ENCODE measurements at places on chromosomes 7 and 10. TPM values are rescaled to one million over a fixed set of nuclear protein-coding genes. Genes with fewer than 3 reads are reported as not detected.

- H3K27me3 ChIP-seq = no peaks in the 10 kb centered on the region
- DNase-seq = no peak
- H3K27ac ChIP-seq = no peak overlapping the region
- no peak overlapping the region for H3K4me3 ChIP-seq
These were observed 58.1 kb downstream of the FHIP2A start for GRCh38 chr10:114879541-114880158.

DNA sequence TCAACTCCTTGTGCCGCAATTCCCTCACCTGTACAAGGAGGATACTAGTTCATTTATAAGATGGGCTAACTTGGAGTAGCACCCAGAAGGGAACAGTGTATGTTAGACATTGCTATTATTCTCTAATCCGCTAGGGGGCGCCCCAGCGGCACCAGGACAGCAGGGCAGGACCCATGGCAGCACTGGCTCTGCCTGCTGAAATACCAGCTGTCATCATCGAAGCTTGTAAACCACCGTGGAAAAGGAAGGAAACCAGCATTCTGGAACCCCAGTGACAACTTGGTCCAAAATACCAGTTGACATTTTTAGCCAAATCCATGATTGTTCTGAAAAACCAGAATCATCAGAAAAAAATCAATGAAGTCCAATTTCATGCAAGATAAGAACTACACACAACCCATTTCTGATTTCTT lies 134.4 kb downstream of the ITGA8 start:
- DNase-seq = no peak
- H3K27me3 ChIP-seq = no peaks in the 10 kb centered on the region

DNA sequence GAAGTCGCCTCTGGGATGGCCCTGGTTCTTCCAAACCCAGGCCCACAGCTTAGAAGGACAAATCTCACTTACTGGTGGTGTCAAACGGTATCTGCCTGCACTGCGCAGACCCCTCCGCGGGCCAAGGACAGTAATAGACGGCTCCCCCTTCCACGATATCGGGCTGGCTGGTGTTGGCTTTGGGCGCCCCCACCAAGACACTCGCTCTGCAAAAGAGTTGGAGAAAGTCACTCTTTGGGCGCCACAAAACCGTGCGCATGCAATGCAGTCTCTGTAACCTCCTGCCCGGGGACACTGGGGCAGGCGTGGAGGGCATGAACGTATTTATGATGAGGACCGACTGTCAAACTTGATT lies 1.1 kb downstream of the ITGA8 start:
- H3K4me1 ChIP-seq = peaks cover 25% of the 10 kb centered on the region
- no peaks in the 10 kb centered on the region for H3K36me3 ChIP-seq
- H3K4me3 ChIP-seq = peak overlapping the region; percentile 63
- no peaks in the 10 kb centered on the region for H3K27me3 ChIP-seq

DNA sequence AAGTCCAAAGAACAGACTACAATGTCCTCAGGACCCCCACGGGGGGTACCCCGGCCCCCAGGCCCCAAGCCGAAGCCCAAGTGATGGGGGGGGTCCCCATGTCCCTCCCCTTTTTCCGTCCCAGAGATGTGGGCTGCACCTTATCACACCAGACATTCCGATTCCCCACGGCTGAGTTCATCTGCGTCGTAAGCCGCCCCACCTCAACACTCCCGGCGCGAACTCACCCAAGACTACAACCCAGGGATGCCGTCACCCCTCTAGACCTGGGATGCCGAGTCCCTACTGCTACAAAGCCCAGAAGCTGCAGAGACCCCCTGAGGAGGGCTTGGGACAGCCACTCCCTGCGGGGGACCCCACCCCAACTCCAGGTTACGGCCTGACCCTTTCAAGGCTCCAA lies 14.5 kb downstream of the PDGFA start:
- peaks cover 31% of the 10 kb centered on the region for H3K4me1 ChIP-seq
- no peak overlapping the region for H3K4me3 ChIP-seq
- H3K27ac ChIP-seq = peak overlapping the region; percentile 35
- peaks cover 90% of the 10 kb centered on the region for H3K36me3 ChIP-seq
- DNase-seq = no peak

- H3K27ac ChIP-seq = no peak overlapping the region
- H3K27me3 ChIP-seq = no peaks in the 10 kb centered on the region
- DNase-seq = no peak
- H3K36me3 ChIP-seq = no peaks in the 10 kb centered on the region
- H3K4me3 ChIP-seq = no peak overlapping the region
These were observed 48.0 kb downstream of the CUX1 start for GRCh38 chr7:101865455-101865854.

DNA sequence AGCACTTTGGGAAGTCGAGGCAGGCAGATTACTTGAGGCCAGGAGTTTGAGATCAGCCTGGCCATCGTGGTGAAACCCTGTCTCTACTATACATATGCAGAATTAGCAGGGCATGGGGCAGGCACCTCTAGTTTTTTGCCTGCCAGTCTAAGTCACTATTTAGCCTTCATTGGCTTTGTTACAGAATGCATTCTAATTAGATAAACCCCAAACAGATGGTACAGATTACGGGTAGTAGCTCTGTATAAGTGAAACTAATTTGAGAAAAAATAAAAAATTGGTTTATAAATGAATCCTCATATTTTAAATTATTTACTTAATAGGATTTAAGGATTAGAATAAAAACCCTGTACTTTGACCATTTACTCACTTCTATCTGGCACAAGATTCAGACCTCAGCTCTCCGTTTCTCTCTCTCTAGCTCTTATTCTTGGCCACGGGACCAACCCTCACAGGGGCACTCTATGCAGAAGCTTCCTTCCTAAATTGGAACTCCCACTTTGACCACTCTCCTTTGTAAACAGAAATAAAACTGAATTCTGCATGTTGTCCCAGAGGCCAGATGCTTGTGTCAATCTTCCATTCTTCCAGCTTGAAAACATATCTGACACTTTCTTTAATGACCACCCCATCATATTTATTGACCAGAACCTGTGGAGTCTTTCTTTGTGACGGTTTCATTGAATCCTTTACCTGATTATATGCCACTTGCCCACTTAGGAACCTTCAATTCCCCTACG lies 26.8 kb downstream of the BET1 start:
- no peak overlapping the region for H3K27ac ChIP-seq
- H3K4me1 ChIP-seq = no peaks in the 10 kb centered on the region
- no peak for DNase-seq
- no peak overlapping the region for H3K4me3 ChIP-seq

DNA sequence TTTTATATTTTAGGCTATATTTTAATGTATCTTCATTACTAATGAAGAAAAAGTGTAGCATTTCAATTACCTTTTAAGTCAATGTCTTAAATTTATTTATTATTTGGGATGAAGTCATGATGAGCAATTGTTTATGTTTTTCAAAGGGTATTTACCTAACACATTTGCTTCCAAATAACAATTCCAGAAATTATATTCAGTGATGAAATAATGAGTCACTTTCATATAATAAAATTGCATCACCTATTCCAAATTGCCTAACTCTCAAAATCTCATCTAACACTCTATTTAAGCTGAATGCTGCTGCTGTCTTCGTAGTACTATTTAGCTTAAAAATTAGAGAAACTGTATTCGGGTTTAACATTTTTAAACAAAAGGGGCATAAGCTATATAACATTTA lies 97.7 kb downstream of the PRKG1 start:
- no peaks in the 10 kb centered on the region for H3K36me3 ChIP-seq
- H3K27me3 ChIP-seq = no peaks in the 10 kb centered on the region
- H3K4me1 ChIP-seq = no peaks in the 10 kb centered on the region
- H3K27ac ChIP-seq = no peak overlapping the region
- DNase-seq = no peak

GRCh38 chr7:18792871-18793595 lies 297.5 kb downstream of the HDAC9 start:
- no peak overlapping the region for H3K4me3 ChIP-seq
- no peaks in the 10 kb centered on the region for H3K27me3 ChIP-seq
- no peak for DNase-seq
- peak overlapping the region; percentile 67 for H3K27ac ChIP-seq
- no peaks in the 10 kb centered on the region for H3K4me1 ChIP-seq

DNA sequence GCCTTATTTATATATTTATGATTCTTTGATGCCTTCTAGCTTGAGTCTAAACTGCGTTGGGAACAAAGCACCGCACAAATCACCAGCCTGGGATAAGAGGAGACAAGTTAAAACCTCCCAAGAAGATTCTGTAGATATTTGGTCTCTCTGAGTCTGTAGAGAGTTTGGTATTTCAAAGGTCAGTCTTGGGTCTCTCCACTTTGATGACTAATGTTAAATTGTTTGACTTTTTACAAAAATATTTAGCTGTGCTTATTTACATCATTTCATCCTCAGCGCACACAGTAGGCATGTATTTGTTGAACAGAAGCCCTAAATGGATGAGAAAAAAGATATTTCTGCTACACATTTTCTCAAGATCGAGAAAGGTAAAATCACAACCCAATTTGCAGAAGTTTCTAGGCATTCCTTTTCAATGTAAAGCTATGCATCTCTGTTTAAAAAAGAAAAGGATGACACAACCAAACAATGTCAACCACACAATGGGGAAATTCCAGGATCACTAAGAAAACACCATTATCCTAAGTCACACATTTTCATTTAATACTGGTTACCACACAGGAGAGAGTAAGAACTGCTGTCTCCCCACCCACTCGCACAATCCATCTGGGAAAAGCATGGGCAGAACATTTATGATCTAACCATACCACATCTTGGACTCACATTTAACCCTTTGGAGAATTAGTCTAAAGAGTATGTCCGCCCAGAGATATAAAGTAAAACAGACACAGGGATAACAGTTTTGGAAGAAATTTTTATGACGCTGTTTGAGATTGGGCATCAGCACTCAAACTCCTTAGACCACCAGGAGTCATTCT lies 4.4 kb downstream of the CDK6 start:
- no peaks in the 10 kb centered on the region for H3K27me3 ChIP-seq
- DNase-seq = no peak

Gene H2AZ2
- 202 TPM for total RNA-seq

Gene CYP3A7
- total RNA-seq = 0.26 TPM

Gene CPXM2
- total RNA-seq = 91.2 TPM

Gene NOS3
- total RNA-seq = 20.2 TPM

Gene LRIT1
- total RNA-seq = not detected

Gene KIF20B
- total RNA-seq = 1.8 TPM

Gene SLC18A2
- total RNA-seq = 2.5 TPM

Gene ICA1
- total RNA-seq = 6.2 TPM

Data from esophagus muscularis mucosa (tissue), 4 donors.